ENCODE measurements at places on chromosomes 12 and 14. TPM values are rescaled to one million over a fixed set of nuclear protein-coding genes. Genes with fewer than 3 reads are reported as not detected.

JAG2 gene
- 1.8 TPM for total RNA-seq

SNW1 gene
- total RNA-seq = 57.0 TPM

TUNAR gene
- total RNA-seq = not detected

PTPRR gene
- total RNA-seq = under 0.01 TPM

EMP1 gene
- total RNA-seq = 53.5 TPM

DNA sequence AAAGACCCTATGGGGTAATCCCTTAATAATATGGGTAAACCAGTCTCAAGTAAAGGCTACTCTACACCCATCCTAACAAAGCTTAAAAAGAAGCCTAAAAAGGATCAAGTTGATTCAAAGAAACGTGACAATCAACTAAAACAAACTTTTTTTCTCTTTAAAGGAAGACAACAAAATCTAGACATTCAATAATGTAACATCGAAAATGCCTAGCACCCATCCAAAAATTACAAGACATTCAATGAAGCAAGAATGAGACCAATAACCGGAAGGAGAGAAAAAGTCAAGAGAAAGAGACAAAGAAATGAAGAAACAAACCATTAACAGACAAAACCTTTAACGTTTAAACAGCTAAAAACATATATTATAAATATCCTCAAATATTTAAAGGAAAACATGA lies 143.8 kb upstream of the VASH1 start:
- H3K36me3 ChIP-seq = no peaks in the 10 kb centered on the region
- no peak overlapping the region for H3K4me3 ChIP-seq
- no peaks in the 10 kb centered on the region for H3K27me3 ChIP-seq
- DNase-seq = no peak
- H3K4me1 ChIP-seq = no peaks in the 10 kb centered on the region

- H3K36me3 ChIP-seq = no peaks in the 10 kb centered on the region
- H3K4me1 ChIP-seq = peaks cover 12% of the 10 kb centered on the region
- H3K4me3 ChIP-seq = no peak overlapping the region
- DNase-seq = no peak
- H3K27me3 ChIP-seq = no peaks in the 10 kb centered on the region
- H3K27ac ChIP-seq = no peak overlapping the region
Measured at GRCh38 chr12:104054681-104055346, 4.8 kb upstream of the GLT8D2 start.

DNA sequence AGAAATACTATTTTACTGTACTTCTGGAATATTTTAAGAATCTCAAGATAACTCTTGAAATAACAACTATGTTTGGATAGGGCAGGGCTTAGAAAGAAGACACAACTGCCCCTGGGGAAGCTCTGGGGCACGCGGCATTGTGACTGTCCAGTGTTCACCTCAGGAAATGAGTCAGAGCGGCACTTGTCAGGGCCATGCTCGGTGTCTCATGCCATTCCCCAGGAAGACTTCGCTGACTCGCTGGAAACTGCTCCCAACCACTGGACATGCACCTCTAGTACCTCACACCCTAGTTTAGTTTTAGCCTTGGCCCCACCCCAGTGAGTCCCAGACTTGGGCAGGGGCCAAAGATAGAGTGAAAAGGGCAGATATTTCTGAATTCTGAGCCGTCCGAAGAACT lies 192.0 kb downstream of the TTC7B start:
- peaks cover 3% of the 10 kb centered on the region for H3K36me3 ChIP-seq
- H3K4me3 ChIP-seq = no peak overlapping the region
- H3K27ac ChIP-seq = no peak overlapping the region

EFS gene
- 12.2 TPM for total RNA-seq

Data from fibroblast of lung (primary cell).